ENCODE measurements at places on chromosomes 5 and 9.

- no peak for DNase-seq
These were observed 8.5 kb upstream of the C9orf72 start for GRCh38 chr9:27581826-27582225.

DNA sequence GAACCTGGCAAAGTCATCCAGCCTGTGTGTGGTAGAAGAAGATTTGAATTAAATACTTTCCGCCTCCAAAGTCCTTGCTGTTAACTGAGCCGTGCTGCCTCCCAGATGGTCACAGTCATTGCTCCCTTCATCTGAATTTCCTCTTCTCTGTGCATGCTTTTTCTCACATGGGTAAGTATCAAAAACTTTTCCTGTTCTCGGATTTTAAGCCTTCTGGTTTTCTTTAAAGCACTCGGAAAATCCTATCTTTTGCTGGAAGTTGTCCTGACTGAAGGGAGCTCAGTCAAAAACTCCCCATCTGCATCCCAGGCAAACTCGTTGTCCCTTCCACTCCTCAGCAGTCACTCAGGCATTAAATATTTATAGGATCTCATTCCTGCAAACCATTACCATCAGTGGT, 290.0 kb upstream of the PIK3R1 start:
- DNase-seq: no peak

- DNase-seq: no peak
These were observed 1930.5 kb downstream of the EFNA5 start for GRCh38 chr5:105740242-105740641.

GRCh38 chr5:11509793-11510192, 394.5 kb downstream of the CTNND2 start:
- no peak for DNase-seq

DNA sequence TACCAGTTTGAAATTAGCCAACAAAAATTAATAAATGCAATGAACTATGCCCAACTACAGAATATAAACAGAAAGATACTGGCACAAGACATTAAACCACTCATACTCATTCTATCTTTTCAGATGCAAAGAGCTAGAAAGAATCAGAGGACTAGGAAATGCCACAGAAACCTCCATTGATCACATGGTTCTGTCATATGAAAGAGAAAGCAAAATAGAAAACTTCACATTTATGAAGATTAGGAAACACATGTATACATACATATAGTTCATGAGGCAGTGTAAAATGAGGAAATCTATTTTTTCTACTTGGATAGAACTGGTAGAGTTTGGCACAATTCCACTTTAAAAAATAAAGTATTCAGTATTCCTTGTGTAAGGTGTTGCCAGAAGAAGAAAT, 275.1 kb upstream of the PTGER4 start:
- DNase-seq: no peak

- no peak for DNase-seq
These were observed 2.5 kb downstream of the ENTR1 start for GRCh38 chr9:136407911-136408310.

- no peak for DNase-seq
These were observed 71.2 kb upstream of the ABCA1 start for GRCh38 chr9:104999136-104999535.

DNA sequence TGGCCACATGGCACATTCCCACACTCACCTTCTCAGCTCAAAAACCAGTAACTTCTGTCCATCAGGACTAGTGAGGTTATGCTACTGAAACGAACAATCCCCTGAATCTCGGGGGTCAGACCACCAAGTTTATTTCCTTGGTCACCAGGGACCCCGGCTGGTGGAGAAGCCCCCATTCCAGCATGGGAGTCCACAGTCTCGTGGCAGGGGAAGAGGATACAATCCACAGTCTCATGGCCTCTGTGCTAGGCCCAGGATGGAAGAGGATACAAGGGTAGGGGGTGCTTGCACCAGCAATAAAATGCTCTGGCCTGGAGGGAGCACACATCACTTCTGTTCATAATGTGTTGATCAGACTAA, 7.4 kb upstream of the CARD19 start:
- no peak for DNase-seq

- DNase-seq: no peak
These were observed 297.2 kb downstream of the DOCK8 start for GRCh38 chr9:511861-512260.

- DNase-seq: no peak
These were observed 96.0 kb upstream of the PRR16 start for GRCh38 chr5:120367896-120368634.

GRCh38 chr5:936149-937144, 43.8 kb downstream of the TRIP13 start:
- DNase-seq: no peak

DNA sequence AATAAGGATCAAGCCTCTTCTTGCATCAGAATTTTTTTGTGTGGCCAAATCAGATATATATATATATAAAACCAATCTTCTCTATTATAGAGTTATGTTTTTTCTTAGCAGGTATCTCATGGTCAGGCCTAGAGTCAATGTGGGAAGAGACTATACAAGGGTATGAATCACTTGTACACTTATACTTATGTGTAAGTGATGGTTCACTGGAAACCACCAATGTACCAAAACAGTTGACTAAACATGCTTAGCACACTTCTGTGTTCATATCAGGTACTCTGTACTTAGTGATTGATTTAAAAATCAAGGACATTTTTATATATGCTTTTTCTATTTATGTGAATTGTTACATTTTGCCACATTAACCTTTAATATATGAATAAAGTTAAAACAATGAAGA, 92.6 kb downstream of the CWC27 start:
- no peak for DNase-seq

GRCh38 chr5:135007749-135008363, 26.2 kb downstream of the PITX1 start:
- DNase-seq: no peak

GRCh38 chr5:80268916-80269315, 13.1 kb upstream of the SERINC5 start:
- DNase-seq: no peak

GRCh38 chr5:69166686-69167492, at the start of gene CCNB1:
CCNB1 (plus strand) TSS chr5:69167150; CDS start chr5:69167263, 113 bp downstream.
- DNase-seq: peak; percentile 99

DNA sequence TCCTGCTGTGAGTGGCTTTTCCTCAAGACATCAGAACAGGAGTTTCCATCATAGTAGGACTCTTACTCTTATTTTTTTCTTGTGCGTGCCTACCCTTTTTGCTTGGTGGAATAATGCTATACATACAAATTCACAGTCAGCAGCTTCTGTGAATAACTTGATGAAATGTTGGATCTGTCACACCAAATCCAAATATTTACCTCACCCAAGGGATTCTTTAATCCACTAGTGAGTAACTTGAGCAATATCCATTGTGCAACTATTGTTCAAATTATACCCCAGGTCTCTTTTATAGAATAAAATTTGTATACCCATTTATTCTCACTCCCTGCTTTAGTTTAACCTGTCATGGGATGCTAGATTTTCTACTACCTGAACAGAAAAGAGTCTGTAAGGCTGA, 1078.3 kb upstream of the EDIL3 start:
- no peak for DNase-seq

DNA sequence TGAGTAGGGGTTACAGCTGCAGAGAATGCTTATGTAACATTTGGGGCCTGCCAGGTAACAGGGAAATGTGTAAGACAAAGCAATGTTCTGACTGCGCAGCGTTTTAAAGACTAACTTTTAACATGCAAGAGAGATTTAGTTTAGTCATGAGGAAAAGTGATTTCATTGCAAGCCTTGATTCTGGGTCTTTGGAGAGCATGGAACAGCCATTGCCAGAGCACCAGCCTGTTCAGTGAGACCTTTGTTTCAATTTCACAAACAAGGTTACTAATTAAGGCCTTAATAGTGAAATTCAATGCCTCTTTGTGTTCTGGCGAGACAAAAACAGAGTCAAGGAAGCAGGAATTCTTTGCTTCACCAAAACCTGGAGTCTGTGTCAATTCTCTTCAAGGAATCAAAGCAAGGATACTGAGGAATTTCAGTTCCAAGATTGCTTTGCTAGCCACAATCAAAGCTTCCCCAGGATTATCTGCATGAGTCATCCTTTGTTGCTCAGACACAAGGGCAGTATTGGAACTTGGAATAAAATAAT, 14.4 kb downstream of the CKMT2 start:
- no peak for DNase-seq

DNA sequence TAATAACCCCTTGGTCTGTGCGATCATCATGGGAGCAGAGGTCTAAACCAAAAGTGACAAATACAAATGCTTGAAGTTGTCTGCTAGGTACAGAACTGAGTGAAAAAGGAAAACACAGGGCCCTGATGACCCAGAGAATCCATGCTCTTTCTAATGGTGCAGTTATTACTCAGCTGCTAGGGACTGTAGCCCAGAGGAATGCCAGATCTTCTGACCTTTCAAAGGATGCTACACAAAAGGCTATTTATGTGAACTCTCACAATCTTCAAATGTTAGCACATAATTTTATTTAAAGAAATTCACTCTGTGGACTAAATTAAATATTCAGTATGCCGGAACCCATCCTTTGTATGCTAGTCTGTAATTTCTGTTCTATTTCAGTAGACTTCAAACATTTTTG, 79.9 kb downstream of the PRR16 start:
- no peak for DNase-seq

DNA sequence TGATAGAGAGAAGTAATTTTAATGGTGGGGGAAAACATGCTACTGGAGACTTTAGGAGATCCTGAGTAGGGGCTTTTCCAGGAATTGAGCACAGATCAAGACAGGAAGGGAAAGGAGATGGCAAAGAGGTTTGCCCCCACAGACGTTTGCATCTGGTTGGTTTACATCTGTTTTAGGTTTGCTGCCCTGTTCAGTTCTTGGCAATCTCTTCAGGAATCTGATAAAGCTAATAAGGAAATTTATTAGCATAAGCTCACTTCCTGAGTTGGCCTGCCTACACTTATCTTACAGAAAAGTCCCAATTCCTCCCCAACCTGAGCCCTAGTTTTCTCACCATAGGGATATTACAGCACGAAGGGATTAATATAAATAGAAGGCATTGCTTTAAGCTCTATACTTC, 3.4 kb upstream of the CFAP95 start:
- DNase-seq: no peak

GRCh38 chr5:82657033-82657699, 379.0 kb upstream of the RPS23 start:
- no peak for DNase-seq

DNA sequence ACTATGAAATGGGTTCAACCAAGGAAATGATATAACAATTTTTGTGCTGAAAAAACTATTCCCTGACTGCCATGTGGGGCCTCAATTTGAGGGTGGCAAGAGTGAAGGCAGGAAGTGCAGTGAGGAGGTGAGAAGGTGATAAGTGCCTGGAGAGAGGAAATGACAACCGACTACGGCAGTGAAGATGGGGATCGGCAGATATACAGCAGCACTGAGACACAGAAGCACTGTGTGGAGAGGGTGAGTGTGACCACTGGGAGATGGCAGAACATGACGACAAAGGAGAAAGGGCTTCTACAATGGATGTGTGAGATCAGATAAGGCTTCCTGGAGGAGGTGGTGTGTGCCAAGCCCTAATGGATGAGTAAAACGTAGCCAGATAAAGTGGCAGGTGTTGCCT, 271.8 kb downstream of the TRIM32 start:
- no peak for DNase-seq

- no peak for DNase-seq
These were observed 143.9 kb downstream of the GOLPH3 start for GRCh38 chr5:32030222-32030621.

GRCh38 chr5:138180183-138180782, 1.4 kb downstream of the KIF20A start:
- DNase-seq: peak; percentile 82

GRCh38 chr9:18668944-18669343, 195.0 kb downstream of the ADAMTSL1 start:
- no peak for DNase-seq

DNA sequence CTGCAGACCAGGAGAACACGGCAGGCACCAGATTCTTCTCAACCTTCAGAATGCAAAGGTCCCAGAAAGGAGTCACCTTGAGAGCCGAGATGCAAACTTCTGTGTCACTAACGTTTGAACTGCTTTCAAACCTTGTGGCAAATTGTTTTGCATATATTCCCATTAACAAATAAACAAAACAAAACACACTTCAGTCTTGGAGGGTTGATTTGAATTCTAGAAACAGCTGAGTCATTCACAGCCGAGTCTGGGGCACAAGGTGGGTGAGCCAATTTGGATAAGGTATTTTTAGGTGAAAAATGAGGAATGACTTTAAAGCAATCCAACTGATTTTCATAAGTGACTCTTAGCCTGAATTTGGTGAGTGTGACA, 38.8 kb upstream of the ANKRD33B start:
- no peak for DNase-seq

- no peak for DNase-seq
These were observed 1405.3 kb upstream of the NUDT12 start for GRCh38 chr5:104967806-104968410.

DNA sequence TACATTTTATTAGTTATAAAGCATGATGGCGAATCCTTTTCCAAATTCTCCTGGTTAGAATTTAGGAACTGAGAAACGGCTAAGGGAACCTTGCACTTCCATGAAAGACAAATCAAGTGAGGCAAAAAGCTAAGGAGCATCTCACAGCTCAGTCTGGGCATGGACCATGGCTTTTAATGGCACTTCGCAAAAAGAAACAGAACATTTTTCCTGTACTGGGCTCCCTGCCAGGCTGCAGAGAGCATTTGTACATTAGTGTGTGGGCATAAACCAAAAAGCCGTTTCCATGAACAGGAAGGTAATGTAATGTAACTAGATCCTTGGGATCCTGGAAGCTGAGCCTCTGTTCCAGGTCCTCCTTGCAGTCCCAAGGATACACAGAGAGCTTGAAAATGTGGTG, 354.2 kb downstream of the MRPS30 start:
- DNase-seq: no peak

GRCh38 chr5:72624641-72625236, 117.5 kb upstream of the ZNF366 start:
- no peak for DNase-seq
